ENCODE measurements at places on chromosomes 5 and 9.

GRCh38 chr9:89527084-89527483 is 29.2 kb upstream of the SEMA4D start:
- no peak for DNase-seq

DNA sequence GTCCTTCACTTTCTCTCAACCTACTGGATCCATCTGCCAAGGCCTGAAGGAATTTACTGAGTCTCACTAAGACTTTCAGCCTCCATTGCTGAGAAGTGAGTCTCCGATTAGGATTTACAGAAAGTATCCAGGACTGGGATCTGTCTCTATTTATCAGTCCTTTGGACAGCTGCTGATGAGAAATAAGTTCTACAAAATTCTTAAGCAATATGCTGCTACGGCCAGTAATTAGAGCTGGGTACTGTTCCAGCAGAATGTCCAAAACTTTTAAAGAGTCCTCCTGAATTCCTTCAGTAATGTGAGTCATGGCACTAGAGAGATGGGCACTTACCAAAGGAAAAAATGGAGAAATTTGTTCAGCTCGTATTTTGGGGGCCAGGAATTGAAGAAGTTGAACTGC is 5.9 kb downstream of the TEX10 start:
- no peak for DNase-seq

GRCh38 chr9:114288193-114289091 is 34.5 kb upstream of the ORM1 start:
- DNase-seq, result no peak

- no peak for DNase-seq
Measured at GRCh38 chr5:61333954-61334867, 2.2 kb downstream of the ZSWIM6 start.

DNA sequence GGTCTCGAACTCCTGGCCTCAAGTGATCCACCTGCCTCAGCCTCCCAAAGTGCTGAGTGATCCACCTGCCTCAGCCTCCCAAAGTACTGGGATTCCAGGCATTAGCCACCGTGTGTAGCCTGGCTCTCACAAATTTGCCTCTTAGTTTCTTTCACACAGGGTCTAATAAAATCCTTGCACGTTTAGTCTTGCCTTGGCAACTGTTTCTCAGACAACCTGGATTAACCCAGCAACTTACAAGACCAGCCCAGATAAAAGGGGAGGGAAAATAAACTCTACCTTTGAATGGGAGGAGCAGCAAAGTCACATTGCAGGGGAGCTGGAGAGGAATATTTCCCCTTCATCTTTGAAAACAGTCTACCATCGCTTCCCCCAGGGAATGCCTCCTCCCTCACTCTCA is 29.3 kb upstream of the GNA14 start:
- DNase-seq, result no peak

DNA sequence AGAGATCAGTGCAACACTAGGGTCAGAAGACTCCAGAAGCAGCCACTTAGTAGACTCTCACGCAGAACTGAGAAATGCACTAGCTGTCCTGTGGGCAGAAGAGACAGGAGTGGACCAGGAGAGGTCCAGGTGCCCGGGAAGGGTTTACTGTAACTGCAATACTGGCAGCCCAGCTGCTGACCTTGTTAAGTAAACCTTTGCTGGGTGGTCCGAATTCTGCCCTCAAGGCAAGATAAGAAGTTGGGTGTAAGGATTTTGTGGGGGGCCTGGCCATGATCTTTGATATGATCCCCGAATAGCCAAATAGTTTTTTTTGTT is 91.3 kb downstream of the PDE6A start:
- DNase-seq, result no peak

- DNase-seq, result no peak
Measured at GRCh38 chr5:84260140-84260539, 124.5 kb downstream of the EDIL3 start.

Data from stimulated activated CD4-positive, alpha-beta T cell treated with anti-CD3 and anti-CD28 coated beads, Interleukin-4, amount 100 ng/mL, for 1 hour (primary cell).